Stromal cell of bone marrow (primary cell): ENCODE measurements at places on chromosomes 12 and 14.
A peak's percentile ranks its signal among the peaks of the same experiment; 100 is the strongest.

DNA sequence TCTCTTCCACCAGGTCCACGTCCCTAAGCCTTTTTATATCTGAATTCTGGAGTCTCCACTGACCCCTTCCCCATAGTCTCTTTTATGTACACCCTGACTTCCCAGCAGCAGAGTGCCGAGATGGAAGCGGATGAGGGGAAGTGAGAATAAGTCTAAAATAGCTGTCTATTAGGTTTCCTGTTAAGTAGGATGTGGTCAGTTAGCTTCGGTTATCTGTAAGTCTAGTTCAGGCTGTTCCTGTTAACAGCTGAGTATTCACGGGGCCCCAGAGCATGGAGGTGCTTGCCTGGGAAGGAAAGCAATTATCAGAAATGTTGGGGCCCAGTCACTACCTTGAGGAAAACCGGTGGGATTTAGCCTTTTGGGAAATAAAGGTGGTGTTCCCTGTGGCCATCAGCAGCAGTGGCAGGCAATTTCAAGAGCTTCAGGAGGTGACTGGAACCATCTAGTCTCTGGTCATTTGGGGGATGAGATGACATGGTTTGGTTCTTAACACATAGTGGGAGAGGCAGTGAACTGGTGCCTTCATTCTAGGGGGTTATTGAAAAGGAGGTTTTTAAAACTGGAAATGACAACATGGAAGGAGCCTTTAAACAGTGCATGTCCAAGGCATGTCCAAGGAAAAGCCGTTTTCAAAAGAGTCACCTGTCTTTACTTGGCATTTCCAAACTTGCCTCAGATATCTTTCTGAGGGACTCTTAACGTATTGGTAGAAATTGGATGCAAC is 21.8 kb downstream of the CHST11 start:
- no peak for DNase-seq

DNA sequence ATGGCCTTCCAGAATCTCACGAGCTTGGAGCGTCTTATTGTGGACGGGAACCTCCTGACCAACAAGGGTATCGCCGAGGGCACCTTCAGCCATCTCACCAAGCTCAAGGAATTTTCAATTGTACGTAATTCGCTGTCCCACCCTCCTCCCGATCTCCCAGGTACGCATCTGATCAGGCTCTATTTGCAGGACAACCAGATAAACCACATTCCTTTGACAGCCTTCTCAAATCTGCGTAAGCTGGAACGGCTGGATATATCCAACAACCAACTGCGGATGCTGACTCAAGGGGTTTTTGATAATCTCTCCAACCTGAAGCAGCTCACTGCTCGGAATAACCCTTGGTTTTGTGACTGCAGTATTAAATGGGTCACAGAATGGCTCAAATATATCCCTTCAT is 92.2 kb downstream of the FLRT2 start:
- no peak for DNase-seq

- no peak for DNase-seq
These were observed 28.8 kb downstream of the CCDC92 start for GRCh38 chr12:123943816-123944215.

DNA sequence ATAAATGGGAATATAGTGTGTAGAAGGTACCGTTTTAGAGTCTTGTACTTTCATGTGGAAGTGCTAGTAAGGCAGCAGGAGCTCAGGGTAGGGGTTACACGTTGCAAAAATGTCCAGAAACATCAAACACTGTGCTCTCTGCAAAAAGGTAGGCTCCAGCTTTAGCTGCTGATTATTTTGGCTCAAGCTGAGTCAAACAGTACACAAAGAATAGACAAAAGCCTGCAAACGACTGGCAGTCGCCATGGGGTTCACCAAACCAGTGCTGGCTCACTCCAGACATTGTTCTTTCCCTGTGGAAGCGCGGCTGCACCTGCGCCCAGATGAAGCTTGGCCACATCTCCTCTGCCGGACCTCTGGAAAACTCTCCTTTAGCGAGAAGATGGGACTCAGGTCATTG is 45.3 kb upstream of the NAA30 start:
- DNase-seq = no peak

DNA sequence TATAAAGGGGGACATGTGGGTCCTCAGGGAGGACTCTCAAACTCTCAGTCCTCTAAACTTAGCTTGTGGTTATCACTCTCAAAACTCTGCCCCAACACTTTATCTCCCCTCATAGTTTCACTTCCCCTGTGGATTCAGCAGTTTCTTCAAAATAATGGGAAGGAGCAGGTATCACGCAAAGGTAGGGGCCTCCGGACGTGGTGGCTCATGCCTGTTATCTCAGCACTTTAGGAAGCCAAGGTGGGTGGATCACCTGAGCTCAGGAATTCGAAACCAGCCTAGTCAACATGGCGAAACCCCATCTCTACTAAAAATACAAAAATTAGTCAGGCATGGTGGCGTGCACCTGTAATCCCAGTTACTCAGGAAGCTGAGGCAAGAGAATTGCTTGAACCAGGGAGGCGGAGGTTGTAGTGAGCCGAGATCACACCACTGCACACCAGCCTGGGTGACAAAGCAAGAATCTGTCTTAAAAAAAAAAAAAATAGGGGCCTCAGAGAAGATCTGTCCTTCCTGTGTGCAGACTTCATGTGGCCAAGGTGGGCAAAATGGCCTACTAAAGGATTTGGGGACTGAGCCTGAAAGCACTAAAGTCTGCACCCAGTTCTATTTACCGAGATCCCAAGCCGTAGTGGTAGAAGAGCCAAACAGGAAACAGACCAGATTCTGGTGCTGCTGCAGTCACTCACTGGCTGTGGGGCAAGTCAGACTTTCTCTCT is 6.4 kb downstream of the ITGB7 start:
- no peak for DNase-seq

DNA sequence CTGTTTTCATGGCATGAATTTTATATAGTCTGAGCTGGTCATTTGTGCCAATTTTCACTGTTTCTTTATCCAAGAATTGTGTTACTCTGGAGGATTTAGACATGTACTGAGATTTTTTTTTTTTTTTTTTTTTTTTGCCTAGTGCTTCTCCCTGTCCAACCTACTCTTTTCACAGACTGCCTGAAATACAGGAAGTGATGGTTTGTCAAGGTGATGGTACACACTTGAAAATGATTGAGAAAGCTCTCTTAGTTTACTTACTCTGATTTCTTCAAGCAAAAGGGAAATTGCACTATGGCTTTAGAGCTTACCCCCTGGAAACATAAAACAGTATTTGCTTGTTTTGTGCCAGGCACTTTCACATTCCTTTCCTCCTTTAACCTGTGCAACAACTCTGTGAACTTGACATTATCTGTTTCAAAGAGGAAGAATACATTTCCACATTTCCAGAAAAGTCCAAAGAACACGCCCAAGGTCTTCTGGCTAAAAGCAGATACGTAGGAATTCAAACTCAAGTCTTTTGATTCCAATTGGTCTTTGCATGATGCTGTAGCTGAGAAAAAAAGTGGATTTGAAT is 181.1 kb downstream of the SLC15A5 start:
- DNase-seq = no peak

DNA sequence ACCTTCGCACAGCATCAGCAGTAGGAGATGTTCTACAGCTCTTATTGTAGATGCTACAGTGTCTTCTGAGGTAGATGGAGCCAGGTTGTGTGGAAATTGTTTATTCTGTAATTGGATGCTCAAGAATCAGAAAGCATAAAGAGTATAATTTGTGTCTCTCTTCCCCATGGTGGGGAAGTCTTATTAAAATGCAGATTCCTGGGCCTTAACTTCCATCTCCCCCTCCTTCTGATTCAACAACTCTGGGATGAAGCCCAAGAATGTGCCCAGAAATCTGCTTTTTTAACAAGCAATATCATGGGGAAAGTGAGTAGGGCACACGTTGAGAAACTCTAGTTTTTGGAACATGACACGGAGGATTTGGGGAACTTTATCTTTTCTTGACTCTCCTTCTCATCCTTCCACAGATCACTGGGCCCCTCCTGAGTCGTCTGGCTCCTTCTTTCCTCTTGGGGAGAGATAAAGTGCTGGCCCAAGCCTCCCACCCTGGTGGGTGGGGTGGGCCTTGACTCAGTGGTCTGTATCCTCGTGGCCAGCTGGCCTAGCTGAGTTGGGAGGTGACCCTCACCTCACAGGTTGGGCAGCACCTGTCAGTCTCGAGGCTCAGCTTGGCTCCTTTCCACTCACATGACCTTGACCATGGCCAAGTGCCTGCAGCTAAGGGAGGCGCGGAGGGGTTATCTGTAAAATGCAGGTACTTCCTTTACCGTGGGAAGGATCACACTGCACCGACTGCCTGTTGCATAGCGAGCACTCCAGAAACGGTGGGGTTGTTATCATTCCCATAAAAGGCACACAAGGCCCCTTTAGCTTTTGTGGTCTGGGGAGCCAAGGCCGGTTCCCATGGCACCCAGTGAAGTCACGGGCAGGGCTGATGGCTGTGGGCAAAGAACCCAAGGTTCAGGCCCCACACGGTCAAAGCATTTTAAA is 141.9 kb downstream of the CHST11 start:
- DNase-seq = no peak

- DNase-seq = peak; percentile 12
These were observed 751.7 kb downstream of the NRXN3 start for GRCh38 chr14:78921856-78922255.

DNA sequence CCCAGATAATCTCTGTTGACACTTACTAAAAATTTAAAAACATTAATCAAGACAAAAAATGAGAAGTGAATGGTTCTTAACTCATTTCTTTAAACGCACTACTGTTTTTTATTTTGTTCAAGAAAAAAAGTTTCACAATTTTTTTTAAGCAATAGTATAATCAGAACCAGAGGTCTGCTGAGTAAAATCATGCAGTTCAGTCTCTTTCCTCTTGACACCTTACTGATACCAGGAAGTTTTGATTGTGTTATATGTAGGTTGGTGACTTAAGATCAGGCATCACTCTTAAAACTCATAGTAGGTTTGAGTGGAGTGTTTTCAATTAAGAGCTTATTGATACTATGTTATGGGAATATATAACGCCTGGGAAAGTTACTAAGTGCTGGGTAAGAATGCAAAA is 121.4 kb downstream of the TRMT5 start:
- DNase-seq = no peak

- DNase-seq = peak; percentile 53
These were observed 11.3 kb upstream of the SNAPC1 start for GRCh38 chr14:61750708-61751474.

- no peak for DNase-seq
These were observed 1052.7 kb downstream of the TMEM121 start for GRCh38 chr14:106579084-106579483.

DNA sequence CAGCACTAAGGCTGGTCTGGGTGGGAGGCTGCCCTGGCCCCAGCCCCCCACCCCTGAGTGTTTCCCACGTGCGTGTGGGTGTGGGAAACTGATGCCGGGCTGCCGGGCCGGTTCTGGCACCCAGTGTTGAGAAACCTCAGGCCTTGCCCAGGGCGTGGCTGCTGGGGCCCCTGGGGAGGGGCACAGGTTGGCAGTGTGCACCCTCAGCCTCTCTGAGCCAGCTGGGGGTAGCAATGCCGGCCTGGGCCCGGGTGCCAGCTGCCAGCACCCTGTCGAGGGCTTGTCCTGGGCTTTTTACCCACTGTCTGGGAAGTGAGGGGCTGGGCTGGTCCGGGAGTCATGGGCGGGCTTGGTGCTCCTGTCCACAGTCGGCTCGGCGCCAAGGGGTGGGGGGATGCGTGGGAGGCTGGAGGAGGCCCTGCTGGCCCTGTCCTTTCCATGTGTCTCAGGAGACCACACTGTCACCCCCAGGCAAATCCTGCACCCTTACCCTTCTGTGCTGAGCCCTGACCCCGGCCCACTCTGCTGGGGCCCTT is 15.7 kb downstream of the ASPG start:
- no peak for DNase-seq
